Smooth muscle cell of the brain vasculature (primary cell): ENCODE measurements at places on chromosomes 2 and 18.

DNA sequence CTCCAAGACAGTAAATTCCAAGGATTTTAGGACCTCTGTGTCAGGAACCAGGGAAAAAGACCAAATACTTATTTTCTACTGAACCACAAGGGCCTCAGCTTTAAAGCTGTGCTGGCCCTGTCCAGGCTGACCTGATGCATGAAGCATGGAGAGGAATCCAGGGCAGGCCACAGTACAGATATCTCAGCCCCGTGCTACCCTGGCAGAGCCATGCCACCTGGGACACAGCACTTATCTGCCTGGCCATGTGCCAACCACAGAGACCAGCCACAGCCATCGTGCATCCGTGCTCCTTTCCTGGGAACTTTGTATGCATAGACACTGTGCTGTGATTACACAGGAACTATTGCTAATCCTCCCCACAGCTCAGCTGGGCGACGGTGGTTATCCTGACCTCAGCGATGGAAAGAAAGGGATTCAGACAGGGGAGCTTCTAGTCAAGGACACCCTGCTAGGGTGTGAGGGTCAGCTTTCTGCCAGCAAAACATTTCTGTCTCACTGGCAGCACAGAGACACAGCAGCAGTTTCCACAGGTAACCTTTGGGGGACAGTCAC lies 687.4 kb upstream of the ID2 start:
- no peak for DNase-seq

DNA sequence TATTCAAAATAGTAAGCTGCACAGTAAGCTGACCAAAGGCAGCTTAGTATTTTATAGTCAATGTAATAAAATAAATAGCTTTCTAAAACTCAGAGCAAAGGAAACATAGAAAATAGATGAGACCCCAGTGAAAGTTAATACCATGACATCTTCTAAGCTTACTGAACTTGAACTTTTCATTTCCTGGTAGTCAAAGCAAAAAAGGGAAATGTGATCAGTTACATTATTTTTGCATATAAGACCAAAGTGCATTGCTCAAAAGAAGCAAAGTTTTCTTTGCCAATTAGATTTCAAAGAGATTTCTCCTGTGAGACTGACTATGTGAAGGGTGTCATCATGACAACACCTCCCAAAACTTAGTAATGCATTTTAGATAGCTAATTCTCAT lies 70.2 kb downstream of the MYO1B start:
- no peak for DNase-seq

GRCh38 chr18:44090453-44090852 lies 590.2 kb upstream of the SETBP1 start:
- DNase-seq: no peak

DNA sequence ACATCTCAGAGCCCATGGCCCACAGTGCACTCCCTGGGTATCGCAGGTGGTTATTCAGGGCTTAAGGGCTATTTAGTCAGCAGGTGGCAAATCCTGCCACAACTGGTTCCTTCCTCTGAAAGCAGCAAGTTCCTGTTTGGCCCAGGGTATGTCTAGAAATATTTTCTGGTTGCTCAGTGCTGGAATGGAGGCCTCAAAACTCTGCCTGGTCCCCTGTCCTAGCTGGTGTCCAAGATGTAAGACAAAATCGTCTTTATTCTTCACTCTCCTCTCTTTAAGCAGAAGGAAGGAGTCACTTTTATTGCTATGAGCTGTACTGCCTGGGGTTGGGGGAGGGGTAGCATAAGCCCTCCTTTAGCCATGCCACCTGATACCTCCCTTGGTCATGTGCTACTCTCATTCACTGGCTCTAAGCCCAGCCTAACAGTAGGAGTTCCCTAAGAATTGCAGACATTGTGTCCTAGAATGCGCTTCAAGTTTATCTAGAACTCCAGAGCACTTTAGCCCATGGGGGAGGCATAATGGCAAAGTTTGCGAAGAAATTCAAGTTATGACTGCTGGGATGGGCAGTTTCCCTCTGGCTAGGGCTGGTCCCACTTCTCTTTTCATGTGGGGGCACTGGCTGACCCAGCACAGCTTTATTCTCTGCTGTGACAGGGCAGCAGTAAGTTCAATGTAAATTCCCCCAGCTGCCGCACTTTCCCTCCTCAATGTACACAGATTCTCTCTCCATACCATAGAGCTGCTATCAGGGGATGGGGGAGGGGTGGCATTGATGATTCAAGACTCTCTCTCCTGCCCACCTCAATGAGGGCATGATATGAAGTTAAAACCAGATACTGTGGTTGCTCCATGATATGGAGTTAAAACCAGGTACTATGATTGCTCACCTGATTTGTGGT lies 27.1 kb upstream of the CWC22 start:
- peak; percentile 94 for DNase-seq

DNA sequence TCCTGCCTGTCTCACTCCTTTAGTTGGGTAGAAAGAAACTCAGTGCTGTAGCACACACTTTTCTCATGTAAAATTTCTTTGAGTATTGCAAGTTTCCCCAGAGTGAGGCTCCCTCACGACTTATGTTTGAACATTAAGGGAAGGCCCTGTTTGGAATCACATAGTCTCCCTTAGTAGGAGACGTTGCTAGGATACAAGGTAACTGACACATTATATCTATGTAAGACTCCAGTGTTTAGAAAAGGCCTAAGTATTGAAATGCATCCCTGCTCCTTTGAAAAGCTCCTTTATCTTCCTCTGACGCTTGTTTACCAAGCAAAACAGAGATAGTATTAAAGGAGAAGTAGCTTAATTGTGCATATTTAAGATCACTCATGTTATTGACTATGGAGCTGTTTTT lies 248.2 kb downstream of the PHLPP1 start:
- no peak for DNase-seq

GRCh38 chr2:51789918-51790317 lies 758.0 kb upstream of the NRXN1 start:
- no peak for DNase-seq

- DNase-seq: no peak
Measured at GRCh38 chr2:63654959-63655358, 66.2 kb downstream of the MDH1 start.

GRCh38 chr2:151757861-151758260 lies 23.6 kb upstream of the NEB start:
- no peak for DNase-seq

- DNase-seq: no peak
Measured at GRCh38 chr2:238187618-238188548, 15.6 kb downstream of the ILKAP start.

DNA sequence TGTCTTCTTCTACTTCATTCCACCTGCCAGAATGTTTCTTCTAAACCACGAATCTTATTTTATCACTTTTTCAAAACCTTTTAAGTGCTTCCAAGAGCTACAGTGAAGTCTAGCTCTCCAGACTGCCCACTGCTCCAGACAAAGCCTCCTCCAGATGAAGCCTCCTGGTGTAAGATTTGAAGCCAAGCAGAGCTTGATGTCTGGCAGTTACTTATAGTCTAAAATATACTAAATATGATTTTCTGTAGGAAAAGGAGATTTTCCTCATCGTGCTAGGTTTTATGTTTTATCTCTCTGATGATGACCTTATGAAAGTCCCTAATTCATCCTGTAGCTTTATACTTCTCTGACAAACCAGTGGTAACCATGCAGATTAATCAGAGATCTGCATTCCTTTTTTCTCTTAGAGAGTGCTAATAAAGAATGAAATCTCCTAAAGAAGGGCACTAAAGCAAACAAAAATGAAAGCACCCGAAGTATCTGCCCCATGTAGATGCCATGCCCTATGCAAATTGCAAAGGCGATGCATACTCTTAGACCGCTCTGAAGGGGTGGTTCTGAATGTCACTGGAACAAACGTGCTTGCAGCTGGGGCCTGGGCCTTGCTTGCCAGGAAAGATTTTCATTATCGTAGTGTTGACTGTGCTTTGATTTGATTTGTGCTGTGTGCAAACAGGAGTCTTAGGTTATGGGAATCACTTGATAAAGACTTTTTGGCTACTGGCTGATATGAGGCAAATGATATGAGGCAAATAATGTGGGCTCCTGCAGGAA lies 314.2 kb downstream of the PID1 start:
- DNase-seq: no peak

DNA sequence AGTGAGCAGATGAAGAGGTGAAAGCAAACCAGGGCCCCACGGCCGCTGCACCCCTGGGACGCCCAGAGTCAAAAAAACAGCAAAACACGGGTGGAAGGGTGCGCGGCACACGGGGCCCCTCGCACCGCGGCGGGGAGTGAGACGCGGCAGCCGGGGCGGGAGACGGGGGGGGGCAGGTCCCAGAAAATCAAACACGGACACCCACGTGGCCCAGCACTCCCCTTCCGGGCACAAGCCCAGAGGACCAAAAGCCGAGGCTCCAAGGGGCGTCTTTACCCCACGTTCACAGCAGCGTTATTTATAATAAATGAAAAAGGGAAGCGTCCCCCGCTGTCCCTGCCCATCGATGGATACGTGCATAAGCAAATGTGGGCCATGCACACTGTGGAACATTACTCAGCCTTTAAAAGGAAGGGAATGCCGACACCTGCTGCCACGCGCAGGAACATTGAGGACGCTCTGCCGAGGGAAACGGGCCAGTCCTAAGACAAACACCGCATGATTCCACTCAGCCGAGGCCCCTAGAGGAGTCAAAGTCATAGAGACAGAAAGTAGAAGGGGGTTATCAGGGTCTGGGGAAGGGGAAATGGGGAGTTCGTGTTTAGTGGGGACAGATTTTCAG lies 677 bp upstream of the COPS9 start:
- DNase-seq: no peak

- no peak for DNase-seq
Measured at GRCh38 chr2:34229998-34230397, 630.9 kb upstream of the FAM98A start.

GRCh38 chr18:54284981-54285785 lies 15.9 kb downstream of the POLI start:
- DNase-seq: no peak

GRCh38 chr2:148959745-148960144 lies 78.8 kb upstream of the LYPD6B start:
- no peak for DNase-seq

GRCh38 chr2:27446057-27446456 lies 3.9 kb downstream of the KRTCAP3 start:
- DNase-seq: no peak

GRCh38 chr18:56615738-56616520 lies 22.5 kb downstream of the TXNL1 start:
- DNase-seq: no peak

- DNase-seq: no peak
Measured at GRCh38 chr2:126952216-126952615, 53.5 kb downstream of the TEX51 start.

DNA sequence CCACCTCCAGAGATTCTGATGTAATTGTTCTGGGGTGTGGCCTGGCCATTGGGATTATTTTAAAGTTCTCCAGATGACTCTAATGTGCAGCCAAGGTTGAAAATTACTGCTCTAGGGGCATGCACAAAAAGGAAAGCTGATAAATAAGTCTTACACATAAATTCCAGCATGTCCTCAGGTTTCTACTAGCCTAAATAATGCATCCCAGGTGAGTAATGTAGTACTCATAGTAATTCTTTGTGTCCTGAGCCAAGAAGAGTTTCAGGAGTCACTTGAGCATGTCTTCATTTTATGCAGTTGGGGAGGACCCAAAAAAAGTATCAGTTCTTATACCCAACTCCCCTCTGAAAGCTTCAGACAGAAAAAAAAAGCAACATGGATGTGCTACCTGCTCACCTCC lies 130.1 kb upstream of the SP5 start:
- no peak for DNase-seq

- no peak for DNase-seq
Measured at GRCh38 chr18:71018816-71019215, 730.0 kb downstream of the SOCS6 start.

GRCh38 chr18:48325115-48325665 lies 84.0 kb downstream of the ZBTB7C start:
- DNase-seq: no peak

- DNase-seq: no peak
Measured at GRCh38 chr2:43318791-43319190, 92.4 kb upstream of the ZFP36L2 start.

- no peak for DNase-seq
Measured at GRCh38 chr2:63500398-63500797, 87.9 kb downstream of the WDPCP start.

GRCh38 chr2:163252199-163252598 lies 413.6 kb upstream of the KCNH7 start:
- no peak for DNase-seq

DNA sequence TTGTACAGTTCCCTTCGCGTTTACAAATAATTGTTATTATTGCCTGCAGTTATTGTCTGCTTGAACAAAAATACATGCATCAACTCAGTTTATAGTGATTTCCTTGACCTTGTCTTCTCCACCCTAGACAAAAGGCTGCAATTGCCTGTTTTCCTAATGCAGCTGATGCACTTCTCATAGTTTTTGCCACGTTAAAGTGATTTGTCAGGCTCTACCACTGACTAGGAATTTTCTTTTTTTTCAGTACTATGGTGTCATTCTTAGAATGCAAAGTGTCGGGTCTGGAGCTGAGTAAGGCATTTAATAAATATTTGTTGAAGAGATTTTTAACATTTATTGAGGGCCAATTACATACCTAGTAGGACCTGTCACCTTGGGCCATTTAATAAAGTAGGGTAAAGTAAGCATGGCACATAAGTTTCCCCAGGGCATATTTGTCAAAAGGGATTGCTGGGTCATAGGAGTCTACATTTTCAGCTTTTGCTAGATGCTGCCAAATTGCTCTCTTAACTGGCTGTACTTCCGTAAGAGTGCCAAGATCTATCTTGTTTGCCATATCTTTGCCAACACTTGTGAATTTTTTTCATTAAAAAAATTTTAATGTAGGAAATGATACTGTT lies 24.1 kb downstream of the ACSL3 start:
- DNase-seq: no peak

DNA sequence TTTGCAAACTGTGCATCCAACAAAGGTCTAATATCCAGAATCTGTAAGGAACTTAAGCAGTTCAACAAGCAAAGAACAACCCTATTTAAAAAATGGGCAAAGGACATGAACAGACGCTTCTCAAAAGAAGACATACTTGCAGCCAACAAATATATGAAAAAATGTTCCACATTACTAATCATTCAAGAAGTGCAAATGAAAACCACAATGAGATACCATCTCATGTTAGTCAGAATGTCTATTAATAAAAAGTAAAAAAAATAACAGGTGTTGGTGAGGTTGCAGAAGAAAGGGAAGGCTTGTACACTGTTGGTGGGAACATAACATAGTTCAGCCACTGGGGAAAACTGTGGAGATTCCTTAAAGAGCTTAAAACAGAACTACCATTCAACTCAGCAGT lies 126.2 kb downstream of the NAT8 start:
- DNase-seq: no peak

DNA sequence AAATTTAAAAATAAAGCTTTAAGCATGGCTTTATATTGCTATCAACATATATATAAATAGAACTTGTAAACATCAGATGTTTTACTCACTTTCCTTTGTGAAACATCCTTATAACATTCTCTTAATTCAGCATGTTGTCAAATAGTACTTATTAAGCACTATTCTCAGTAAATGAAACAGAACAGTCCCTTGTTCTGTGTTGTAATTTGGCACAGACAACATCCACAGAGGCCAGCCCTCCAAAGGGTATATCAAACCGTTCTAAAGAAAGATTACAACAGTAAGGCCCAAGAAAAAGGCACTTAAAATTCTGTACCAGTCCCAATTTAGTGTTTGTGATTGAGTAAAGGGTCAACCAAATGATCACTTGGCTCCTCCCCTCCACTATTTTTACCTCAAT lies 46.0 kb downstream of the GAREM1 start:
- DNase-seq: no peak

- no peak for DNase-seq
Measured at GRCh38 chr18:9333441-9334328, 888 bp upstream of the TWSG1 start.

- no peak for DNase-seq
Measured at GRCh38 chr2:190670182-190670946, 21.5 kb downstream of the NAB1 start.
